SHP77 treated with DMSO at 0.1 percent for 48 hours (cell line): ENCODE measurements at places on chromosomes 7 and 10.

DNA sequence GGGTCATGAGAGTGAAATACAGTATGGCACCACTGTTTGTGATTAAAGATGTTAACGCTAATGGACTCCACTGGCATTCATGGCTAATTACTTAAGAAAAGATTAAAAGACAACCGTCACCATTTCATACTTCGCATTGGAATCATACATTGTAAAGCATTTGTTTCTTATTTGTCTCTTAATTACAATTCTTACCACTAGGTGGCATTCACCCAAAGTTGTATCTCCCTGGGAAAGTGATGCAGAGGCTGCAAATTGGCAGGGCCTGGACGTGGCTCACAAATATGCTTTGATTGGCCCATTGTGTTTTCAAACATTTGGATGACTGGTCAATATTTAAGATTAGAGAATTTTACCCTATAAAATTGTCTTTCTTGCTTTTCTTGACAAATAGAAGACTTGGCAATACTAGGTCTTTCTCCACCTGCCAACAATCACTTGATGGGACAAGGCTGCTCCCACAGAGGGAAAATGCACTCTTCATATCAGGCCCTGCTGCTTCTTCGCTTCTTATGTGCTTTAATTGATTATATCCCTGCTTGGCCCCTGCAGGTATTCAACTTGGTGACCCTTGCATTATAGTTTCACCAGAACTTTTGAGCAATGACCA lies 72.1 kb upstream of the STARD3NL start:
- DNase-seq = peak; percentile 52

DNA sequence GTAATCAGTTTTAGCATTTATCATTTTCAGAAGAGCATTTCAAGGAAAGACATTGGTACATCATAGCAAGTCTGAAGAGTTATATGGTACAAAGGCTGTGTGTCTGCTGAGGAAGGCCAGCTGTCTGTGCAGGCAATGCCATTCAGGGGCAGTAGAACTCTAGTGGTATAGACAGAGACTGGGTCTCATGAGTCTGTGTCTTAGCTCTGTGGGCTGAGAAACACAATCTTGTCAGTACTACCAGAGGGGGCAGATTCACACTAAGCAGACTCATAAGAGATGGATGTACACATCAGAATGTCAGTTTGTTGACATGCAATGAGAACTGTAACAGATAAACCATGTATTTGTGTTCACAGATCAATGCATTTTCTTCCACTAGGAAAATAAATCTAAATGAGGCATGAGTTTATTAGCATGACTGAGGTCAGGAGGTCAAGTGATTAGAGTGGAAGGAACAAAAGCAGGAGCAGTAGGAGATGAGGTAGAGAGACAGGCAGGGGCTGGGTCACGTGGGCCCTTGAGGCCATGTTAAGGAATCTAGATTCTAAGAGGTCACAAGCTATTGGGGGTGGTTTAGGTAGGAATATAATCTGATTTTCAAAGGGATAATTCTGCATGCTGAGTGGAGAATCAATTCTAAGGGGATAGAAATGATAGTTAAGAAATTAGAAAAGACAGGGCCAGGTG lies 7.5 kb upstream of the GGCT start:
- no peak for DNase-seq

DNA sequence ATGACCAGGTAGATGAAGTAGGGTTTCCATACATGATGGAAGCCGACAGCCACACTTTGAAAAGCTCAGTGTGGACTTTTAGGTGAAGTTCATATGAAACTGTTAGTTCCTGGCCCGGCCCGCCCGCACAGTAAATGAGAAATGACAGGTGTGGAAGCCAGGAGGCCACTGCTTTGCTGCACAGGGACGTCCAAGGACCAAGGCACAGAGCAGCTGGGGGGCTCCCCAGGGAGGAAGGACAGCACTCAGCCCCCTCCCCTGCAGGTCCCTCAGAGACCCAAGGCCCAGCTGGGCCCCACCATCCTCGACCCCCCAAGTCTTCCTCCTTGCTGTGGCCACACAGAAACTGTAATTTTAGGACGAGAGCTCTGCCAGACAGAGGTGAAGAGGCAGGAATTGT lies 219.2 kb downstream of the PTPRN2 start:
- DNase-seq = no peak

DNA sequence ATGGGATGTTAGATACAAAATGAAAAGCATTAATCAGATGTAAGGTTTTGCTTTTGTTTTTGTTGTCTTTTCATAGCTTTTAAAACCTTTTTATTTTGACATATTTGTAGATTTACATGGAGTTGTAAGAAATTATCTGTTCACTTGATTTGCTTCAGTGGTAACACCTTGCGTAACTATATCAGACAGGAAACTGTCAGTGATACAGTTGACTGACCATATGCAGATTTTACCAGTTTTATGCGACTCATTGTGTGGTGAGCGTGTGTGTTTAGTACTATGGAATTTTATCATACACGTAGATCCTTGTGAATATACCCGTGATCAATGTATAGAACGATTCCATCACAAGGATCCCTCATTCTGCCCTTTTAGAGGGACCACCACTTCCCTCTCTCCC lies 701.4 kb downstream of the SUGCT start:
- no peak for DNase-seq

- DNase-seq = peak; percentile 13
These were observed 39.1 kb downstream of the VOPP1 start for GRCh38 chr7:55533050-55533728.

GRCh38 chr10:43024942-43025700 lies 51.7 kb upstream of the RET start:
- DNase-seq = no peak

DNA sequence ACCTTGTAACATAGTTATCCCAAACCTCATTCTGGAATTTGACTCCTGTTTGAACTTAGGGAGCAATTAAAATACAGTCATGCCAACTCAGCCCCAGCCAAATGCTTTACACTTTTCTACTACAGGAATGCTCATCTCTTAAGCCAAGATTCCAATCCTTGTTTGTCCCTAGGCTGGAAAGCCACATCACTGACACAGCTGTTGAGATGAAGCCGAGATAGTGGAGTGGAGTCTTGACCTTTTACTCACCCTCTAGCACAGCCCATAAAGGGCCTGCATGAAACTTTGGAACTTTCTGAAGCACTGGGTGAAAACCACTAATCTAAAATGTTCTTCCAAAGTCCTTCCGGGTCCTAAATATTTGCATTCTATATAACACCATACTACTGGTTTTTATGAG lies 247.3 kb downstream of the ETV1 start:
- no peak for DNase-seq

GRCh38 chr10:97867220-97867800 lies 17.7 kb downstream of the GOLGA7B start:
- DNase-seq = no peak

DNA sequence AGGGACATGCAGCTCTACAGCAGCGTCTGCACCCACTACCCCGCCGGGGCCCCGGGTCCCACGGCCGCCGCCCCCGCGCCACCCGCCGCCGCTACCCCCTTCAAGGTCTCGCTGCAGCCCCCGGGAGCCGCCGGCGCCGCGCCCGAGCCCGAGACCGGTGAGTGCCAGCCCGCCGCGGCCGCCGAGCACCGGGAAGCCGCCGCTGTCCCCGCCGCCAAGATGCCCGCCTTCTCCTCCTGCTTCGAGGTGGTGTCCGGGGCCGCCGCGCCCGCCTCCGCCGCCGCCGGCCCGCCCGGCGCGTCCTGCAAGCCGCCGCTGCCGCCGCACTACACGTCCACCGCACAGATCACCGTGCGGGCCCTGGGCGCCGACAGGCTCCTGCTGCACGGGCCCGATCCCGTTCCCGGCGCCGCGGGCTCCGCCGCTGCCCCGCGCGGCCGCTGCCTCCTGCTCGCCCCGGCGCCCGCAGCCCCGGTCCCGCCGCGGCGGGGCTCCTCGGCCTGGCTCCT lies 631 bp downstream of the OTUD1 start:
- no peak for DNase-seq

DNA sequence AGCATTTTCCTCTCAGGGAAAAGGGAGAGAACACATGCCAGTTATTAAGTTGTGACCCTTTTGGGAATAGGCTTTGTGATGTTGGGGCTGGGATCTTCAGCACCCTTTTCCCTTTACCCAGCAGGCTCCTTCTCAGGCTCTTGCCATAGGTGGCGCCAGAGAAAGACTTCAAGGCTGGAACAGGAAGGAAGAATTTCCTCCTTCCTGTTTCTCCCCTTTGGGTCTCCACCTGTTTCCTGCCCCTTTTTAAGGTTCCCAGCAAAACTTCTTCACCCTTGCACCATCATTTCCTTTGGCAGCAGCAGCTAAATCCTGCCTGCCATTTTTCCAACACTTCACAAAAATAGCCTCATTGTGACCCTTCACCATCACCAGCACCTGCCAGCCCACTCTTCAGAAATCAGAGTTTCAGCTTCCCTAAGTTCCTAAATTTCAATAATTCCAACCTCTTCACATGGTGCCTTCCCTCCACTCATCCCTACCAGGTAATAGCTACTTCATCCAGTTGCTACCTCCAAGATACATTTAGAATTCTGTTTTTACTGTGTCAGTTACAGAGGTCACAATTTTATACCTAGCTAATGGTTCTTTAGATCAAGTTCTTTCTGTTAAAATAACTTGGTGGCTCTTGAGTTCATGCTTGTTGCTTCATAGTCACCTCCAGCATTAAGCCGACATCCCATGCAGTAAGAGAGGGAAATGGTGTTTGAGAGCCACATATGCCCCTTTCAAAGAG lies 22.4 kb upstream of the FOXK1 start:
- no peak for DNase-seq

- no peak for DNase-seq
These were observed 51.3 kb downstream of the USP6NL start for GRCh38 chr10:11560076-11560709.

DNA sequence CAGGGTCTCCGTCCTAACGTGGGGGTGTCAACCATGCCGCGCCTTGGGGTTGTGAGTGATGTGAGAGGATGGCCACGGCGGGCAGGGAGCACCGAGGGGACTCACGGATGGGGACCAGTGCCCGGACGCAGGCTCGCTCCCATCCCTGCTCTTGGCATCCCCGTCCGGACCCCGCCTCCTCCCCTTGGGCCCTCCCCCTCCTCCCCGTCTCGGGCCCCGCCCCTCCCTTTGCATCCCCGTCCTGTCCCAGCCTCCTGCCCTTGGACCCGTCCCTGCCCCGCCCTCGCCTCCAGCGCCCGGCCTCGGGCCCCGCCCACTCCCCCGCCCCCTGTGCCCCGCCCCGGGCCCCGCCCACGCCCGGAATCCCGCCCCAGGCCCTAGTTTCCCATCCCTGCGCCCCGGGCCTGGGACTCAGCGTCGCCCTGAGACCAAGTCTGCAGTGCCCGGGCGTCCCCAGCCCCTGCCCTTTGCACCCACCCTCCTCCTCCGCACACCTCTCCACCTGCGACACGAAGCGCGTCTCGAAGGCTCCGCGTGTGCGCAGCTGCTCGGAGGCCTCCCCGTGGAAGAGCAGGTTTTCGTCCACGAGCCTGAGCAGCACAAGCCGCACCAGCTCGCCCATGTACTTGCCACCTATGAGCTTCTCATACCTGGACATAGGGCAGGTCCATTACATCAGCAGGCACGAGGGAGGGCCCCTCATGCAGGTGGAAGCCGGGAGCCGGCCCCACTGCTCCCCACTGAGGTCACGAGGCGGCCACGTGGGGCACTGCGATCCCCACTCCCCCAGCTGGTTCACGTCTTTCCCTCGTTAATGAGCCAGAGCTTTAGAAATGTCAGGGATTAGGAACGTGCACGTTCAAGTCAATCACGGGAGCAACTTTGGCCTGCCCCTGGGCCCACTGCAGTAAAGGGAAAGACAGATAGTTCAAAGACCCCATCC lies 5.1 kb upstream of the MYL7 start:
- DNase-seq = no peak

GRCh38 chr10:88896372-88896993 lies 16.4 kb downstream of the STAMBPL1 start:
- no peak for DNase-seq

GRCh38 chr10:113626809-113627355 lies 37.0 kb downstream of the NRAP start:
- no peak for DNase-seq

DNA sequence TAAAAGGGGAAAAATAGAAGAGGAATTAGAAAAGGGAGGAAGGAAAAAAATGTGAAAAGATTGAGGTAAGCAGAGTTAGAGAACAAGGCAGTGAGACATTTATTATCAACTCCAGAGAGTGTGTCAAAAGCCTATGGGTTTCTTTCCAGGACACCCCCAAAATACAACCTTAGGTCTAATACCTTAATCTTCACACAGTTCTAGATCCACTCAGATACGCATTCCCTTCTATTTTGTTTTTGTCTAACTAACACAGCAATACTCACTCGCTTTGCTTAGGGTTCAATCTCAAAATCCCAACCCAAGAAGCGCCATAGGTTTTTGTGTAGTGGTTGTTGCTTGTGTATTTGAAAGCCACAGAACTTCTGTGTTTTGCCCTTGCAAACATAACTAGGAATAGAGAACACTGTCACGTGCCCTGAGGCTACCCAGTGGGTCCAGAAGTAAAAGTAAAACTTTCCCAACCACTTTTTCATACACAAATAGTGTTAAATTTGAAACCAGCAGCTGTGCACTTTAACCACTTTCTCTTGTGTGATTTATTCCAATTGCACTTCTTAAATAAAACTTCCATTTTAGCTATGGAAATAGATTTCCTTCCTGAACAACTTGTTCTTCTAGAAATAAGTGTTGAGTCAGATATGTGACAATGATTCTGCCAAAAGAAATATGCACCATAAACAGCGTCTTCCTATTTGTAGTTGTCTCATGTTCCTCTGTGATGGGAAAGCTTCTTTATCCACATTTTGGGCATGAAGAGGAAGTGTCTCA lies 414.7 kb upstream of the GHITM start:
- no peak for DNase-seq

DNA sequence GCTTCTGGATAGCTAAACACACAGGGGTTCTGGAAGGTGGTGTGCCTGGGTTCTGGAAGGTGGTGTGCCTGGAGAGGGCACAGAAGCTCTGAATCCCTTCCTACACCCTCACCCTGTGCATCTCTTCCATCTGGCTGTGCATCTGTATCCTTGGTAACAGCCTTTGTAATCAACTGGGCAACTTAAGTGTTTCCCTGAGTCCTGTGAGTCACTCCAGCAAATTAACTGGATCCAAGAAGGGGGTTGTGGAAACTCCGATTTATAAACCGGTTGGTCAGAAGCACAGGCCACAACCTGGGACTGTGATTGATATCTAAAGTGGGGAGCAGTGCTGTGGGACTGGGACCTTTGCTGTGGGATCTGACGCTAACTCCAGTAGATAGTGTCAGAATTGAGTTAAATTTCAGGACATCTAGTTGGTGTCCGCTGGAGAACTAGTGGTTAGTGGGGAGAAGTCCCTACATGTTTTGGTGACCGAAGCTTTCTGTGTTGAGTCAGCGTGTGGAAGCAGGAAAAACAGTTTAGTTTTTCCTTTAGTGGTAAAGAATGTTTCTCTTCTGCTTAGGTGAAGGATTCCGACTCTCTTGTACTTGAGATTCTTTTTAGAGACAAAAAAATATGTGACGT lies 228.1 kb downstream of the BMPER start:
- DNase-seq = no peak

- no peak for DNase-seq
These were observed 93.8 kb downstream of the ADK start for GRCh38 chr10:74244807-74245206.

DNA sequence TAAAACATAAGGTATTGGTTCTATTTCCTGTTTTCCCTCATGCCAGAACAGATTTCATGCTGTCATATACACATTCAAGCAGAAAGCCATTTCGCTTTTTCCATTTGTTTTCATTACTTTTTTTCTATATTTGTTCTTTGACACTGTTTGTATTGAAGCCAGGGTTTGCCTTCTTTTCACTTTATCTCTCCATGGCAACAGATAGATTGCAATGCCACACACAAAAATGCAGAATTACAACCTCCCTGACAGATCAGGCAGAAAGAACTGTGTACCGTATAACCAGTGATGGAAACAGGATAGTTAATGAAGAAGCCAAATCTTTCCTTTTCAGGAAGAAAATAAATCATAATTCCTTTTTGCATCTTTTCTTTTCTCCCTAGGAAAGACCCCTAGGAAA lies 103.0 kb upstream of the PCGF5 start:
- no peak for DNase-seq
